T-helper 2 cell treated with Interferon-gamma antibody and Interleukin-4, amounts not matched to agents 100 ng/mL and 5 ng/mL, for 36 hours (primary cell): ENCODE measurements at places on chromosomes 3 and 15. TPM values are rescaled to one million over a fixed set of nuclear protein-coding genes. Genes with fewer than 3 reads are reported as not detected.

Gene PPIP5K1
- 46.4 and 55.7 TPM in 2 replicates for total RNA-seq

Gene XCR1
- total RNA-seq = 0.05 TPM in 1 of 2 replicates, not detected in the other

Gene GUCA1C
- total RNA-seq = not detected in 2 replicates

Gene CHRNA3
- total RNA-seq = not detected in 2 replicates

Gene ARPIN
- total RNA-seq = not detected in 2 replicates

Gene ROPN1
- total RNA-seq = not detected in 2 replicates

Gene LRRC34
- total RNA-seq = 4.5 and 5.1 TPM in 2 replicates

Gene PRR20G
- total RNA-seq = not detected in 2 replicates
